ENCODE measurements at places on chromosomes 2 and 18.

DNA sequence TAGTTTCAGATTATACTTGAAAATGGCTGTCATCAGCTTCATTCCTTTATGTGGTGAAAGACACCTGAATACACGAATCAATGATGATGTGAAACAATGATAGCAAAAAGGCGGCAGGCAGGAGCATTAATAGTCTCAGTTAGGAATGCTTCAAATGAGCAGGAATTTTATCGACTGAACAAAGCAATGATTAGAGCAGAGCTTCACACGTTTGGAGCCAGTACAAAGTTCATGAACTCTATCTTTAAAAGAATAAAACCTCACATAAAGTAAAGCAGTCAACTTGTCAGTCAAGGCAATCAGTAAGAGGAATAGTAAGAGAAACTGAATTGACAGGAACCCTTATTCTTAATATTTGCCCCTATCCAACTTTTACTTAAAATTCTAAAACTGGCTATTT is 78.4 kb upstream of the SERTAD2 start:
- no peak for DNase-seq

DNA sequence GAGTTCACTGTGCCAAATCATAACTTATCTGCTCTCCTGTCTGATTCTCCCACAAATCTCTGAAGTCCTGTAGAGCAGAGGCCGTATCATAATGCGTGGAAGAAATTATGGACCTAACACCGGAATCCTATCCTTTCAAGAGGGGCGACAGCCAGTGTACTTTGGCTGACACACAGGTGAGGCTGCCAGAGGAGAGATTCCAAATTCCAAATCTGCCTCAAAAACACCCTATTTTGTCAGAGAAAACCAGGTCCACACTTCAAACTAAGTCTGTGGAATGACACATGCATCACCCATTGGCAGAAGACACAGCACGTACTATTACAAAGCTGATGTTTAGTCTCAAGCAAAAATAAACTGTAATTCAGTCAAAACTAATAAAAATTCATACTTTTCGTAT is 139.2 kb upstream of the PID1 start:
- no peak for DNase-seq

GRCh38 chr2:237139123-237139675 is 53.5 kb downstream of the COPS8 start:
- DNase-seq: no peak

- no peak for DNase-seq
Observed at GRCh38 chr2:150571121-150571520, 83.7 kb upstream of the RND3 start.

DNA sequence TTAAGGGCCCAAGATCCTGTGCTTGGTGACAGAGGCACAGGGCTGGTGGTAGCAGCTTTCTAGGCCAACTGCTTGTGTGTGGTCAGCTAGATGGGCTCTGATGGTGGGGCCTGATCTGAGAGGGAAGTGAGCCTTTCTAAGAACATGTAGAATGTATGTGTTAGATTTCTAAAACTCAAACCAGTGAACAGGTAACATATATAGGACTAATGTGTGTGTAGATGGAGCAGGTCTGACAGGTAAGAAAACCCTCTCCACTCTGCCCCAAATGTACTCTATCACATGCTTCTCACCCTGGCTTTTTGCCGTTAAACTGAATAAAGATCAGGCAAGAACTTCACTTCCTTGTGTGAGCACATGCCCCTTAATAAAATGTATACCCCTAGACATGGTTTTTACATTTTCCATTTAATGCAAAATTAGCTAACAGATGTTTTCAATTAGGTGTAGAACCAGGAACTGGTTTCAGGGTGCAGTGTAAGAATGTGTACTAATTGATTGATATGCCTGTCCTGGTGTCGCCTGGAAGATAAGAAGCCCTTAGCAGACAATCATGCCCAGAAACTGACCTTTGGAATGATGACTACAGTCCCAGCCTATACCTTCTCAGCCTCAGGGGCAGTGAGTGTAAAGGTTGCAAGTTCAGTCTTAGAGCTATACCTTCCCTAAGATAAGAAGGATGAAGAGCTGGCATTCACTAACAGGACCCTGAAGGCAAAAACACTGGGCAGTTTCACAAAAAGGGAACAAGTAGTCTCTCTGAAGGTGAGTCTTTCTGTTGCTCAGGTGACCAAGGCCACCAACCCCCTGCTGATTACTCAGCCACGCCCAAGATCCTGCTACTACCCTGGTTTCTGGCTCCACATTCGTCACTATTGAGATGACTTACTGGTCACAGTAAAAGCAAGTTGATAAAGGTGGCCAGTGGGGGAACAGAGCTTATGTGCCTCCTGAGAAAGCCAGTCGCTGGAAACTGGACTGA is 71.2 kb downstream of the SPATS2L start:
- DNase-seq: no peak

GRCh38 chr2:181947273-181947672 is 38.4 kb upstream of the PPP1R1C start:
- DNase-seq: no peak

- no peak for DNase-seq
Observed at GRCh38 chr2:102337012-102337411, 18.6 kb upstream of the IL18R1 start.

GRCh38 chr18:59606193-59607077 is 90.8 kb downstream of the CCBE1 start:
- no peak for DNase-seq

DNA sequence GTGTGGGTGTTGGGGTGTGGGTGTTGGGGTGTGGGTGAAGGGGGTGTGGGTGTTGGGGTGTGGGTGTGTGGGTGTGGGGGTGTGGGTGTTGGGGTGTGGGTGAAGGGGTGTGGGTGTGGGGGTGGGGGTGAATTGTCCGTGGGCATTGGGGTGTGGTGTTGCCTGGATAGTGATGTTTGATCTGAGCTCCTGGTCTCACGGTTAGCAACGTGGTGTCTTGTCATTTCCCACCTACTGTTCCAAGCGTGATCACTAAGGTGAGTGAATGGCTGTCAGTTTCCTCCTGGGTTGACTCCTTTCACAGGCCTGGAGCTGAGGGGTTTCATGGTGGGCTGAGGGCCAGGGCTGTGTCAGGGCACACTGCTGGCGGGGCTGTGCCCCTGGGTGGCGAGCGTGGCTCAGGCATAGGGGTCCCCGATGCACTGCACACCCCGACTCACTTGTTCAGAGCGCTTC is 27.2 kb downstream of the RTP5 start:
- DNase-seq: no peak

GRCh38 chr2:177772529-177772928 is 300.0 kb downstream of the PDE11A start:
- DNase-seq: no peak

DNA sequence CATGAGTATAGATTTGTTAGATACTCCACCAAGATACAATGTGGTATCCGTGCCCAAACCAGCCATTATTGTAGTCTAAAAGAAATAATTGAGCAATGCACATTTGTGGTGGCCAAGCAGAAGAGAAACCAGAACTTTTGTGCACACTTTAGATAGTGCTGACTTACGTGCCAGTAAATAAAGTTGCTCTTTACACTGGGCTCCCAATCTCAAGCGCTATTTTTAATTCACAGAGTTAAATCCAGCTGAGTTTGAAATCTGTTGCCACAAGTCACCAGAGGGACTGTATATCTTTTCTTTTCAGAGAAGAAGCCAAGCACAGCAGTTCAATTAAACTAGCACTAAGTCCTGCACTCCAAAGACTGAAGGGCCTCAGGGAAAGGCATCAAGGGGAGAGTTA is 680.4 kb downstream of the TDRD15 start:
- no peak for DNase-seq

DNA sequence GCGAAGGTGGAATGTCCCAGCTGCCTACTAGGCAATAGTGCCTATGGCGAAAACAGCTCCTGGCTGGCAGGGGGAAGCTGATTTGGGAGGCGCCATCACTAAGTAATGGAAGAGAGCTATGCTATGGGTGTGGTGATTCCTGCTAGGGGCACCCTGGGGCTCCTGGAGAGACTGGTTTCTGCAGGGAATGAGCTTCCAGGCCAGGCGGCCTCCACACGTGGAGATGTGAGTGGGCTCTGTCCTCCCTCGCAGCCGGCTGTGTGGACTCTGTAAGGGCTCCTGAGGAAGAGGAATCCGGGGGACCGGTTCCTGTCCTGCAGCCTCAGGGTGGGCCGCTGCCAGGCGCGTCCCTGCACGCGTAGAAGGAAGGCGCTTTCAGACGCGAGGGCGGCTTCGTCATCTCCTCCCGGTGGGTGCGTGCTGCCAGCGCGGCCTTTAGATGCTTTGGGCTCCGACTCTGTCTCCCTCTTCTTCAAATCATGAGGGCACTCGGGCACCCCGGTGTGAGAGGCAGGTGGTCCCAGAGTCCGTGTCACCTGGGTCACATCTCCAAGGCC is 55.5 kb upstream of the ANKRD62 start:
- no peak for DNase-seq

- no peak for DNase-seq
Observed at GRCh38 chr2:205722283-205722918, 40.1 kb downstream of the NRP2 start.

DNA sequence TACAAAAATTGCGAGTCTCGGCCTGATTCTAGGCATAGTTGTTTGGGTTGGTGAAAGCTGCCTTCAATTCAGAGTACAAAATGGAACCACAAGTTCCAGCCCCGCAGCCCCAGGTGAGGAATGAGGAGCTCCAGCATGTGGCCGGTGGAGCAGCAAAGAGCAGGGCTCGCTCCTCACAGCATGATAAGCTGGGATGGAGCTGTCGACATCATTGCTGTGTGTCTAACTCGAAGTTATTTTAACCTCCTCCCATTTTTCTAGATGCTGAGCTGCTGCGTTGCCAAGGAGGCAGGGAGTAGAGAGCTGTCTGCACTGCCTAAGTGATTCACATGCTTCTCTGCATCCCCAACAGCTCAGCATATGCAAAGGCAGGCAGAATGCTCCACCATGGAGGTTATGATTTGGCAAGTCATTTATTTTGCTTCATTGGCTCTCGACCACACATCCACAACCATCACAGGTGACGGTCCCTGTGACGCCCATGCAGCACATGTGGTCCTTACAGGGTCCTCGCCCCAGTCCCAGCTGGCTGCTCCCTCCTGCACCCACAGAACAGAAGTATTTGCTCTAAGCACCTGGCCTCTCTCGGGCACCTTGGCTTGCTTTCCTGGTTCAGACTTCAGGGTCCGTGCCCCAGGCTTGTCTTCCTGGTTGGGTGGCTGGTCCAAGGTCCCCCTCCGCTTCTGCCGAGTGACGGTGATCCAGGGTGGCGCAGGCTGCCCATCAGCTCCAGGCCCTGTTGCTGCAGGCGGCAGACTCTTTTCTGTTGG is 66.0 kb upstream of the MGAT4A start:
- no peak for DNase-seq

DNA sequence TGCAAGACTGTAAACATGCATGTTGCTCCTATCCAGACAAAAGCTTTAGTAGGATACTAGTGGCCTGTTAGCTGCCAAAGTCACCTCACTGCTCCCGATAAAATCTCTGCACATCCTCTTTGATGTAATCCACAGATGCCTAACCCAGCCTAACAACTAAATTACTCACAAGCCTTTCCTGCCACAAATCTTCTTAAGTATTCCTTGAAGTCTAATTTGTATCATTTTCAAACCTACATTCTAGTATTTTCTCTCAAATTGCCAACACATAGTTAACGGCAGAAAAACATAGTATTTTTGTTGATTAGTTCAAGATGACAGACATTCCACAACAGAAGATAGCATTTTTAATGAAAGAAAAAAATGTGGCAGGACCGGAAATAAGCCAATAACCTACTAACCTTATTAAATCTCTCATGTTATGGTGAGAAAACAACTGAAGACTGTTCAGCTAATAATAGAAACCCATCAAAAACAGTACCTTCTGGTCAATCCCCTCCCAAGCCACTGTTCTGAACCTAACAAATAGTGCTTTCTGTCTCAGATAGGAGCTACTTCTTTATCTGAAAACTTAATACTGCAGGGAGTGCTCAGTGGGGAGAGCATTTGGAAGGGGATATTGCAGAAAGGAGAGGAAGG is at the start of gene MPP4:
Gene MPP4, minus strand, starts transcription at position 57 of the 639 bp plus-strand sequence. CDS start 4,690 bp downstream, outside the sequence.
- no peak for DNase-seq

GRCh38 chr2:229526951-229527350 is 187.4 kb downstream of the DNER start:
- DNase-seq: no peak

DNA sequence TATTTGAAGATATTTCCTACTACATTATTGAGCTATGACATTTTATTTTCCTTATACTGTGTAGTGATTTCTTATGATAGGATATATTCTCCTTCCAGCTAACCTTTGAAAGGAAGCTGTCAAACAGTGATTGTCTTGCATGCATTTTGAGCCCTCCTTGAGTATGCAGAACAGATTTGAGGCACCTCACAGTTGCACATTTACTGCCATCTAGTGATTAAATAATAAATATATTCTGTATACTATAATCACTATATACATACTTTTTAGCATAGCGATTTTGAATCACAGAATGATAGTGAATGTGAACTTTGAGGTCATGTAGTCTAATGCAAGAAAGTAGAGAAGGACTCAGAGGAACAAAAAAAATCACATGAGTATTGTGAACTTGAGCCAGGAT is 268.4 kb upstream of the CDH19 start:
- DNase-seq: no peak

GRCh38 chr2:6929196-6929819 is 12.1 kb downstream of the RNF144A start:
- DNase-seq: no peak

GRCh38 chr18:51337406-51337805 is 139.9 kb upstream of the MEX3C start:
- no peak for DNase-seq

DNA sequence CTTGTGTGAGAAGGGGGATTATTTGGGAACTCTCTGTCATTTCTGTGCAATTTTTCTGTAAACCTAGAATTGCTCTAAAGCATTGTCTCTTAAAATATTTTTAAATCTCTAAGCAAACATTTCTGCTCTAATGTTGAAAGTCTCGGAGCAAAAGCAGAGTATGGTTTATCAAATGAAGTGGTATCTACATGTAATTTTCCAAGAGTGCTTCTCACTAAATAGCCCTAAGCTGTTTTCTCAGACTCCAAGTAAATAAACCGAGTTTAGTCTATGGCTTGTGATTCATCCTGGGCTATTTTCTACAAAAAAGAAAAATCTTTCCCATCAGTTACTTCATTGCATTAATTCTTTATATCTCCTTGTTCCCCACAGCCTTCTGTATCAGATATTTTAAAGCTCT is 90.8 kb downstream of the METTL4 start:
- DNase-seq: no peak

- no peak for DNase-seq
Observed at GRCh38 chr2:236755278-236755840, 185.7 kb downstream of the ACKR3 start.

DNA sequence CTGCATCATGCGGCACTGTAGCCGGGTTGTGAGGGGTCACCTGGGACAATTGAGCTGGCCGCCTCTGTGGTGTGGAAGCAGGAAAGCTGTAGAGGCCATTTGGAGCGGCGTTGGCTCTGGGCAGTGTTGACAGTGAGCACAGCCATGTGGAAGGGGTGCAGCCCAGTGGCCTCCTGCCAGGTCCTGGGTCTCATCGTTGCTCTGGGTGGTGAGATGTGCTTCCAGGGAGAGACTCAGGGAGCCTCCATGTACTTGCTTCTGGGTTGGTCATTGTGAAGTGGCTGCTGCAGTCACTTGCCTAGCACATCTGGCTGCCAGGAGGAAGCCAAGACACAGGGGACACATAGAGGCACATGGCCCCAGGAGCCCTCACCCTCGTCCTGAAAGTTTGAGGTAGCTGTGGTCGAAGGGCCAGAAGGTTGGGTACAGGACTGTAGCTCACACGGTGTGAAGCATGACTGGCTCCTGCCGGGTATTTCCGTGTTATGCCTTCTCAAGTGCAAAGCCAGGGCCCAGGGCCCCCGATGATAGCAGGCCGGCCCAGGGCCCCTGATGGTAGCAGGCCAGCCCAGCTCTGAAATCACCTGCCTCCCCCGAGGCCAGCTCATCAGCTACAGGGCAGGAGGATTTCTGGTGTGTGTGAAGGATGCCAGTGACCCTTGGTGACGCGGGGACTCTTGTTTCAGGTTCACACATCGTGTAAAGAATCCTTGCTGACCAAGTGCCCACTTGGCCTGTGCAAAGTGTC is 82.6 kb downstream of the DGKD start:
- DNase-seq: no peak

Measured in activated gamma-delta T cell treated with Interleukin-2 at 50 U/mL for 16 hours (primary cell).